ENCODE measurements at places on chromosomes 1 and 21.

GRCh38 chr1:206715552-206716158 lies 30.9 kb downstream of the MAPKAPK2 start:
- no peak for DNase-seq

DNA sequence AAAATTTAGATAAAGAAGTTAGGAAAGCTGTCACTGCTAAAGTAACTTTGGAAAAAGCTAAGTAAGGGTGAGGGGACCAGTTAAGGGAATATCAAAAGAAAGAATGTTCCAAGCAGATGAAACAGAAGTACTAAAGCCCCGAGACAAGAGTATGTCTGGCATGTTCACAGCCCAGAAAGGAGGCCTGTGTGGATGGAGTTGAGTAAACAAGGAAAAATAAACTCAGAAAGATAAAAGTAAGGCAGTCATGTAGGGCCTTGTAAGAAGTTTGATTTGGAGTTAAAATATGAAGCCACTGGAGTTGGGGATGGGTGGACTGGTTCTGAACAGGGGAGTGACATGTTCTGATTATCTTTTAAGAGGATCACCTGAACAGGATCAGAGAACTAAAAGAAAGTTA lies 177.9 kb downstream of the CDC42BPA start:
- DNase-seq = no peak

GRCh38 chr1:177011508-177011907 lies 153.0 kb downstream of the ASTN1 start:
- no peak for DNase-seq

DNA sequence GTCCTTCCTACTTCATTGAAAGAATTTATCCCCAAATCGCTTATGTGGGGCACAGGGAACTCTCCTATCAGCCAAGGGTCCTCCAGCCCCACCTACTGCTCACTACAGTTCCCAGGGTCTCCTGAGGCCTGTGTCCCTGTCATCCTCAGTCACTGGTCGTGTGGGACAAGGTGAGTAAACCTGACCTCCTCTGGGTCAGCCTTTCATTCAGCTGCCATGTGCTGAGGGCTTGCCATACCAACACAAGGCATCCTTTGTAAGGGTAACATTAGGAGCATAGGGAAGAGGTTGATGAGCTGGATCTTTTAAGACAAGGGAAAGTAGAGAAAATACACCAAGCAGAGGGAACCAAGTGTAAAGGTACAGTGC lies 11.2 kb upstream of the SNAPIN start:
- no peak for DNase-seq

DNA sequence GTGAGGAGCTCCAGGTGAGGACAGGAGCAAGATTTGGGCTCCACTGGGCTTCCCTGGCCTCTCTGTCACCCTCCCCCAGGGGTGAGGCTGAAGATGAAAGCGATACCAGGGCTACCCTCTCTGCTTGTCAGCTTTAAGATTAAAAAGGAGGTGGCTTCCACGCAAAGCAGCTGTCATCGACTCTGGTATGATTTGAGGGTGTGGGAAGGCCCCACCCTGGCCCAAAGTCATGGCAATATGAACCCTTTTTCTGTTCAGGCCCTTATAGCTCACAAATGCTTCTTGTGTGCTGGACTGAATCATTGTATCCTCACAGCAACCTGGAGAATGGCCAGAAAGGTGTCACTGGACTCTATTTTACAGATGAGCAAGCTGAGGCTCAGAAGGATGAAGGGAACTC lies 41.6 kb downstream of the NUAK2 start:
- no peak for DNase-seq

DNA sequence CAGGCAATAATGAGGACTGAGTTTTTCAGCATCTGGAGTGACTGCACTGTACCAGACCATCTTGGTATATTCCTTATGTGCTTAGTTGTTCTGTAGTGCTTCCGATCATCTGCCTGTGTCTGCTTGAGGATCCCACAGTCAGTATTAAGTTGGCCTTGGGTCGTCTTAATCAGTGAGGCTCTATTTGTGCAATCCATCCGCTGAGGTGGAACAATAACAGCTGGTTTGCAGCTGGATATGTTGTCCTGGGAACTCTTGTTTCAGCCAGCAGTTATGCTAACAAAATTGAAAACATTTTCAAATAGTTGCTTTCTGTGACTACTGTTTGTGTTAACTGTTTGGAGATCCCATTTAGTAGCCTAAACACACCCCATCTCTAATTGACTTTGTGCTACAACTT lies 73.7 kb downstream of the LAMC1 start:
- no peak for DNase-seq

GRCh38 chr1:37673920-37674319 lies 18.4 kb upstream of the CDCA8 start:
- no peak for DNase-seq

DNA sequence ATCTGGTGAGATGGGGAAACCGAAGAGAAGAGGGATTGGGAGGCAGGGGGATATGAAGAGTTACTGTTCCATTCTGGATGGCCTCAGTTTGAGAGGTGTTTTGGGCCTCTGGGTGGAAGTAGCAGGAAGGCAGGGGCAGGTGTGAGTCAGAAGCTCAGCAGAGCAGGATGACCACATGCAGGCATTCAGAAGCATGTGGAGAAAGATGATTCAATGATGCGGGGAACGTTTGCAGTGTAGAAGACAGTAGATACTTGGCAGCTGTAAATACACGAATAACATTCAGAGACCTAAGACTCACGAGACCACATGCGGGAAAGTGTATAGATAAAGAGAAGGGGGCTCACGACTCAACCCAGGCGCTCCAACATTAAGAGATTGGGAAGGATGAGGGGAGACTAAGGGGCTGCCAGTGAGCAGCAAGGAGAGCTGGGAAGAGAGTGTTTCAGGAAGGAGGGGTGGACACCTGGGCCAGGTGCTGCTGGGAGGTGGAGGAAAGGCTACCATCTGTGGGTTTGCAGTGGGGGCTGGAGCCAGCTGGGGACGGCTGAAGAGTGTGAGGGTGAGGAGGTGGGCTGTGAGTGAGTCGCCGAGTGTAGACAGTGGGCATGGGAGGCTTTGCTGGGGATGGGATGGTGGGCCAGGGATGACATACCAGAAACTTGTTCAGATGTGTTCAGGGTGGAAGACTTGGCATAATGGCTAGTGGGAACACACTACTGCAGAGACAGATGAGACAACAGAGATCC lies 5.8 kb upstream of the EPS8L3 start:
- no peak for DNase-seq

- DNase-seq = peak; percentile 49
These were observed 257.3 kb downstream of the CAMTA1 start for GRCh38 chr1:7042322-7043190.

GRCh38 chr1:18951818-18952391 lies 4.6 kb downstream of the IFFO2 start:
- DNase-seq = peak; percentile 65

DNA sequence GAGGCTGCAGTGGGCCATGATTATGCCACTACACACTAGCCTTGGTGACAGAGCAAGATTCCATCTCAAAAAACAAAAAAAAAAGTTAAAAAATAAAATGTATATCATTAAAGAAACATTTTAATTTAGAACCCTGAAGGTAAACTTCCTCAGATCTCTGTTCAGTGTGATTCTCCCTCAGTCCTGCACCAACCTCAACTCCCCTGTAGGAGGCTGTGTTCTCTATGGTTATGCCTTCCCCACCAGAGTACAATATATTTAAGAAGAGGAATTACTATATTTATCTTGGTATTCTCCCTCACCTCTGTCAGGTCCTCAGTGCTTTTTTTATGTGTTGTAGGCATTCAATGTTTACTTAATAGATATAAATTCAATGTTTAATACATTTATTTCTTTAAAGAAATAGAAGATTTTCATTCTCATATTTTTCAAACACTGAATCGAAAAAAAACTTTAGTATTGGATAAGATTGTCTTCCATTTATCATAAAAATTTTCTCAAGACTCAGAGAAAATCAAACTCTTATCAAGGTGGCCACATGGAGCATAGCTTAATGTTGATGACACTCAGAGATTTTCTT lies 4.8 kb upstream of the LRRC8B start:
- peak; percentile 73 for DNase-seq
